ENCODE measurements at places on chromosomes 11 and 22. TPM values are rescaled to one million over a fixed set of nuclear protein-coding genes. Genes with fewer than 3 reads are reported as not detected.

Gene OR51B5
- total RNA-seq: not detected

Gene KCNE3
- total RNA-seq: 2.6 TPM

- DNase-seq: no peak
These were observed 32.9 kb downstream of the CABIN1 start for GRCh38 chr22:24043958-24044357.

DNA sequence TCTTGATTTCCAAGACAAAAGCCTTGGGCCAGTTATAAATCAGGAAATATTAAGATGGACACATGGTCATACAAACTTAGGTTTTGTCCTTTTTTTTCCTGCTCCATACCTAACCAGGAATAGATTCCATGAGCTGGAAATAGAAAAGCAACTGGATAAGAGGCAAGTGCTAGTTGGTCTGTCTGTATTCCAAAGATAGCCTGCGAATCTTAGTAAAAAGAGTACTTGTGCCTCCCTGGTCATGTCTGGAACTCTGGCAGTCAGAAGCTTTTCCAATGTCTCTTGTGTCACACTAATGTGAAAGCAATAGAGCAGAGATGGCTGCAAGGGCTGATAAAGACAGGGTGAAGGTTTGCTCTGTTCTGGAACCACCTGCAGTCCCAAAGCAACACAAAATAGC is 590.2 kb upstream of the ANO5 start:
- DNase-seq: no peak

DNA sequence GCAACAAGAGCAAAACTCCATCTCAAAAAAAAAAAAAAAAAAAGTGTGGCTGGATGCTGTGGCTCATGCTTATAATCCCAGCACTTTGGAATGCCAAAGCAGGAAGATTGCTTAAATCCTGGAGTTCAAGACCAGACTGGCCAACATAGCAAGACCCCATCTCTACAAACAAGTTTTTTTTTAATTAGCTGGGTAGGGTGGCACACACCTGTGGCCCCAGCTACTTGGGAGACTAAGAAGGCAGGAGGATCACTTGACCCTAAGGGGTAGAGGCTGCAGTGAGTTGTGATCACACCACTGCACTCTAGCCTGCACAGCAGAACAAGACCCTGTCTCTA is 19.0 kb upstream of the FEZ1 start:
- DNase-seq: no peak

DNA sequence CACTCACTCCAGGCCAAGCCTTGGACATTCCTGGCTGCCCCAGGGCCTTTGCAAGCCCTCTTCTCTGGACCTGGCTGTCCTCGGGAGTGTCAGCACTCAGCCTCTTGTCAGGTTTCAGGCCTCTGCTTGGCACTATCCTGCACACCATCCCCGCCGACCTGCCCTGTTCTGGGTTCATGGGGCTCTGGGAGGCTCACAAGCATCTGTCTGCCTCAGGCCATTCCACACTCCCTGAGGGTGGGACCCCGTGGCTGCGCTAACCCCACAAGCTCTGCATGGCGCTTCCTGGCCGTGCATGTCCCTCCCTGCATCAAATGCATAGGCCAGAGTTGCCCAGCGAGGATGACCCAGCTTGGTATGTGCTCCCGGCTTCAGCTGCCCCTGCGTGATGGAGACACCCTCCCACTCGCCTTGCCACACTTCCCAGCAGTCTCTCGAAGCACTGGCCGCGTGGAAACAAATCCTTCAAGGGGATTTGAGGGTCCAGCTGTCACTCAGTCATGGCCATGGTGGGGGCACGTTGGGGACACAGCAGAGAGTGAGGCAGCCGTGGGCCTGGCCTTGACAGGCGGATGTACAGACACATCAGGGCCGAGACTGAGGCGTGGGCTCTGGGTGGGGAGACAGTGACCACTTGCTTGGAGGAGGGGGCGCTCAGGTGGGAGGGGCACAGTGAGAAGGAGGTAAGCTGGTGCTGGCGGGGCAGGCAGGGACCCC is 87.3 kb downstream of the KCNQ1 start:
- DNase-seq: peak; percentile 49

- peak; percentile 59 for DNase-seq
These were observed at the start of gene OLFML1 for GRCh38 chr11:7485186-7486097. Gene OLFML1, plus strand, starts transcription at chr11:7485506. Its CDS starts 370 bp downstream, at chr11:7485876.
